Ovary (tissue), 10 donors: ENCODE measurements at places on chromosomes 6 and 20. TPM values are rescaled to one million over a fixed set of nuclear protein-coding genes. Genes with fewer than 3 reads are reported as not detected.

Gene RAB5IF
- 59.0 TPM for polyA plus RNA-seq

Gene TNXB
- 114 TPM for polyA plus RNA-seq

Gene RIPPLY2
- 0.24 TPM for polyA plus RNA-seq

GRCh38 chr6:3737149-3737830 is 14.2 kb downstream of the PXDC1 start:
- no peaks in the 10 kb centered on the region for H3K27me3 ChIP-seq
- no peak overlapping the region for H3K4me3 ChIP-seq
- no peak overlapping the region for H3K27ac ChIP-seq
- H3K4me1 ChIP-seq, result no peaks in the 10 kb centered on the region

- H3K27ac ChIP-seq, result no peak overlapping the region
- no peaks in the 10 kb centered on the region for H3K4me1 ChIP-seq
- no peak for DNase-seq
- no peaks in the 10 kb centered on the region for H3K36me3 ChIP-seq
- H3K27me3 ChIP-seq, result no peaks in the 10 kb centered on the region
These were observed 170.0 kb downstream of the FOXA2 start for GRCh38 chr20:22414305-22414742.

GRCh38 chr6:152979116-152979515 is 3.7 kb downstream of the FBXO5 start:
- no peak overlapping the region for H3K27ac ChIP-seq
- no peak overlapping the region for H3K4me3 ChIP-seq
- no peaks in the 10 kb centered on the region for H3K36me3 ChIP-seq
- H3K27me3 ChIP-seq, result no peaks in the 10 kb centered on the region
- no peak for DNase-seq

- H3K4me3 ChIP-seq, result no peak overlapping the region
- H3K36me3 ChIP-seq, result no peaks in the 10 kb centered on the region
- H3K4me1 ChIP-seq, result no peaks in the 10 kb centered on the region
- no peak overlapping the region for H3K27ac ChIP-seq
These were observed 36.8 kb upstream of the IRF4 start for GRCh38 chr6:354631-355280.
